NCI-H2081 treated with DMSO at 0.1 percent for 48 hours (cell line): ENCODE measurements at places on chromosomes 5 and 9.

DNA sequence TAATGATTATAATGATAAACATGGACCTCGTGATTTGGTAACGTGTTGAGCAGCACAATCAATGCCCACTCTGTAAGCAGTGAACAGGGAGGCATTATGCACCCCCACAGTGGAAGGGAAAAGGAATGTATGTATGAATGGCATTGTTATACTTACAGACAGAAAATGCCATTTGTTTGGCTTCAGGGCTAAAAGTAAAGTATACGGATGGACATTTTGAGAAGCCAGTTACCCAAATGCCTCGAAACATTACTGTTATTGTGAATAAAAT, 260.2 kb upstream of the PPP1R2B start:
- no peak for DNase-seq

- DNase-seq, result no peak
Measured at GRCh38 chr9:69063839-69064238, 28.3 kb downstream of the FXN start.

- no peak for DNase-seq
Measured at GRCh38 chr5:140175367-140176030, 511 bp downstream of the CYSTM1 start.

DNA sequence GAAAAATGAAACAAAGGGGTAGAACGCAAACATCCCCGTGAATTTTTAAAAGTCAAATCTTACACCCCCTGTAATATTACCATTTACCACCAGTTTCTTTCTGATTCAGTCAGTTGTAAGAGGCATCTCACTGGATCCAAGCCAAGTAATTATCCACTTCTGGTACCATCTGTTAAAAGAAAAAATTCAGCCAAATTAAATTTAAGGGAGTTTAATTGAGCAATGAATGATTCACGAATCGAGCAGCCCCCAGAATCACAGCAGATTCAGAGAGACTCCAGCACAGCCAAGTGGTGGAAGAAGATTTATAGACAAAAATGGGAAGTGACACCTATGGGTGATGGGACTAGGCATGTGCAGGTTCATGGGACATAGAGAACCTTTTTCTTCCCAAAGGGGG, 29.9 kb upstream of the MTMR12 start:
- DNase-seq, result no peak

- DNase-seq, result peak; percentile 84
Measured at GRCh38 chr5:14028938-14029584, 84.6 kb upstream of the DNAH5 start.

GRCh38 chr5:9707732-9708462, 77.7 kb upstream of the TAS2R1 start:
- no peak for DNase-seq

- no peak for DNase-seq
Measured at GRCh38 chr5:60843386-60843935, 608 bp downstream of the ELOVL7 start.

GRCh38 chr9:81850724-81851123, 77.5 kb upstream of the SPATA31D4 start:
- no peak for DNase-seq

GRCh38 chr5:36494841-36495601, 111.4 kb upstream of the SLC1A3 start:
- no peak for DNase-seq

GRCh38 chr9:109258481-109259302, 62.2 kb downstream of the EPB41L4B start:
- no peak for DNase-seq

GRCh38 chr9:7333719-7334118, 465.9 kb downstream of the DMAC1 start:
- no peak for DNase-seq

- no peak for DNase-seq
Measured at GRCh38 chr9:77949751-77950436, 81.7 kb downstream of the GNAQ start.

GRCh38 chr9:68678430-68678829, 26.6 kb upstream of the PIP5K1B start:
- DNase-seq, result no peak

DNA sequence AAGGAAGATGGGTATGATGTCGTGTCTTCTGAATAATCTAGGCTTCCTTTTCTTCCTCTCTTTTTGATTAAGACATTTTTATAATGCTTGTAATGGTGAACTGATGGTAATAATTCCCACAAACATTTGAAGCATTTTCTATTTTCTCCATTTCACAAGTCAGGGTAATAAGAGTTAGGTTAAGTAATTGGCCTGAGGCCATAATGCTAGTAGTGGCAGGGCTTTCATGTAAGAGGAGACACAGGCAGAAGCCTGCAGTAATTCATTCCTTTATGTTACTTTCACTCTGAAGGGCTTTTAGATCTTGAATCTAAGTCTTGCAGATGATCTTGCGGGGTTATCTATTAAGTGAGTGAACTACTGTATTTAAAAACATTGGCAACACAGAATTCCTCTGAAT, 374.9 kb downstream of the MAT2B start:
- DNase-seq, result no peak

- no peak for DNase-seq
Measured at GRCh38 chr5:114056185-114056538, 305.7 kb upstream of the KCNN2 start.

GRCh38 chr5:160788102-160788660, 63.8 kb downstream of the ATP10B start:
- DNase-seq, result no peak

DNA sequence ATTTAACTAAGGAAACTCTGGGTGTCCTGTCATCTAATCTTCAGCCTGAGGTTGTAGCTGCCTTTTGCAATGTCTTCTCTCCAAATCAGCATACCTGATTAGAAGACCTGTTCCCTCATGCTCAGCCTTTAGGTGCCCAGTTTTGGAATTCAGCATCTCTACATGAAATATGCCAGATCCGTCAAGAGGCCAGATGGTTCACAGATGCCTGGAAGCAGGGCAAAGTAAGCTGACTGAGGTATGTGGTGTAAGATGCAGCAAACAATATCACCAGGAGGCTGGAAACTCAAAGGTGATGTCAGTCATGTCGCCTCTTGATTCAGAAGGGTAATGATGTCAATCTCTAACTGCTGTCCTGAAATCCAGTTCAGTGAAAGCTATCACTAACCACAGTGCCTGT, 324.4 kb downstream of the PRELID2 start:
- no peak for DNase-seq

DNA sequence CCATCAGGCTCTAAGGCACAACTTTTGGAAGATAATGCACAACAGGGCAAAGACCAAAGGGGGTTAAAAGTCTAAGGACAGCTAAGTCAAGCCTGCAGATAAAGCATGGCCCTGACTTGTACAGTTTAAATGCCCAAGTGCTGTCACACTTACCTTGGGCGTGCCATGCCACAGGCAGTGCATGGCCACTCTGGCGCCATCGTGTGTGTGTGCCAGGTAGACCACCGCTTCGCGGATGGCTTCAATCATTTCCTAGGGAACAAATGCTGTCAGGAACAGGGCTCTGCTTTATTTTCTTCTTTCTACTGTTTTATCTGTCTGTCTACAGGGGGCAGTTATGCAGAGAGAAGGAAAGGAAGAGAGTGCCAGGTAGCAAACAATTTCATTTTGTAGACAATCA, 19.3 kb downstream of the PUM3 start:
- no peak for DNase-seq

DNA sequence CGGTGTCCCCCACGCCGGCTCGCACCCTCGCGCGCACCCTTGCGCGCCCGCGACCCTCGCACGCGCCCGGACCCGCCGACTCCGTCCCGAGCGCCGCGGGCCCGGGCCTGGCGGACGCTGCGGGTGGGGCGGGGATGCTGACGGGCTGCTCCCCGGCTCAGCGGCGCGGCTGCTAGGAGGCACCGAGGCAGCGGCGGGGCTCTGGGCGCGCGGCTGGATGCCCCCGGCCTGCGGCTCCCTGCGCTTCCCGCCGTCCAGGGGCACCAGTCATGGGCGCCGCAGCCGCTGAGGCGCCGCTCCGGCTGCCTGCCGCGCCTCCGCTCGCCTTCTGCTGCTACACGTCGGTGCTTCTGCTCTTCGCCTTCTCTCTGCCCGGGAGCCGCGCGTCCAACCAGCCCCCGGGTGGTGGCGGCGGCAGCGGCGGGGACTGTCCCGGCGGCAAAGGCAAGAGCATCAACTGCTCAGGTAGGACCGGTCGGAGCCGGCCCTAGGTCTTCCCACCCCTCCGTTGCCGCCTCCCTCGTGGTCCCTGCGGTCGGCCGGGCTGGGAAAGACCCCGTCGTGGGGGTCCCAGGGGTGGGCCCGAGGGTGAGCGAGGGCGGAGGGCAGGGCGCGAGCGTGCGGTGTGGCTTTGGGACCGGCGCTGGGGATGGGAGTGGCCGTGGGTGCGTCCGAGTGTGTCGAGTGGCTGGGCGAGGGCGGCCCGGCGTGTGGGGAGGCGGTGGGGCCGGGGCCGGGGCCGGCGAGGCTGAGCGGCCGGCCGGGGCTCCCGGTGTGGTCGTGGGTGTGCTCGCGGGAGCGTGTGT, 530 bp downstream of the TMEFF1 start:
- no peak for DNase-seq

DNA sequence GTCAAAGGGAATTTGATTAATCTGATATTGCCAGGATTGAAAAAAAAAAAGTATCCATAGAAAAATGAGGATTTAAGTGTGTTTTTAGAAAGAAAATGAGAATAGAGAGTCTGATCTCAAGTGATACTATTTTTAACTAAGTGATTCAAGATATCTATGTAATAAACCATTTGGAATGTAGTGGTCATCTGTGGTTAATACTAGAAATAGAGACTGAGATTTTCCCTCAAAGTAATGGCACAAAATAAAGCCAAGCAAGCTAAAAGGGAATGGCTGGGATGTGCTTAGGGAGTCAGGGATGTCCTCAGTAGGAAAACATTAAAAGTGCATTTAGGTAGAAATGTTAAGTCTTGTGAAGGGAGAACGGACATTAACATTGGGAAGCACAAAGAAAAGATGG, 90.6 kb downstream of the FBXO4 start:
- DNase-seq, result no peak

DNA sequence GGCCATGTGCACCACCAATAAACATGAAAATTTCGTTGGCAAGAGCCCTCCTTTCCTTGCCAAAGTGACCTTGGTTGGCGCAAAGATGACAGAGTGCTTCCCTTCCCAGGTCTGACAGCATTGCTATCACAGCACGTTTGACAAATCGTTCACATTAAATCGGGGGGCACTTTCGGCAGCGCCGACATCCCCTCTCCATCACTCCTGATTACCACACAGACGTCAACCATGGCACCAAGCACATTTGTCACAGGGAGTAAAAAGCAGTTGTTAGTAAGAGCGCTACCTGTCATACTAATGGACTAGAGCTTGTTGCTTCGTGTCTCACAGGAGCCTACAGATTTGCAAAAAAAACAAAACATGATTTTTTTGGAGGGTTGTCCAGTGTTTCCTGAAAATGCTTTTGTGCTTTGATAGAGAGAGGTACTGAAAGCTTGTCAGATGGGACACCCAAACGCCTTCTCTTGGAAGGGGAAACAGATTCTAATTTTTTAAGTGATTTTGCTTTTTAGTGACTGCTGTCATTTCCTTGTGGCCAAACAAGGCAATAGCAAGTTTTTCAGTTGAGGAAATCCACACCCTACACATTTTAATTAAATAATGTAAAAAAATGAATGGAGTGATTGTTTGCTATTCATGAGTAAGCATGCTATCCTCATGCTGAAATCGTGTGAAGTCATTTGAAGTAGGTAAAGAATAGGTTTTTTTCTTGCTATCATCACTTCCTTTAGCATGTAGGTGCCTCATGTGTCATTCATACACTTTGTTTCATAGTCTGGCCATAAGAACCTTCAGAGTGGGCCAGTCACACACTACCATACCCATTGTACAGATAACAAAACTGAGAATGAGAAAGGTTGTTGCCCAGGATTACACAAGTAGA, 682.8 kb upstream of the WWC1 start:
- no peak for DNase-seq

GRCh38 chr9:89839449-89839848, 234.6 kb downstream of the GADD45G start:
- no peak for DNase-seq

- no peak for DNase-seq
Measured at GRCh38 chr9:87089506-87089905, 142.2 kb upstream of the GAS1 start.

- no peak for DNase-seq
Measured at GRCh38 chr5:62779010-62779422, 200.4 kb downstream of the LRRC70 start.

- DNase-seq, result no peak
Measured at GRCh38 chr5:156529892-156530291, 202.9 kb downstream of the SGCD start.

- DNase-seq, result no peak
Measured at GRCh38 chr5:154972476-154973080, 31.7 kb downstream of the MRPL22 start.
